ENCODE measurements at places on chromosomes 7 and 10.

- no peaks in the 10 kb centered on the region for H3K4me1 ChIP-seq
- H3K27ac ChIP-seq: no peak overlapping the region
- no peak for DNase-seq
- H3K27me3 ChIP-seq: no peaks in the 10 kb centered on the region
Measured at GRCh38 chr10:20233423-20233822, 417.2 kb downstream of the PLXDC2 start.

DNA sequence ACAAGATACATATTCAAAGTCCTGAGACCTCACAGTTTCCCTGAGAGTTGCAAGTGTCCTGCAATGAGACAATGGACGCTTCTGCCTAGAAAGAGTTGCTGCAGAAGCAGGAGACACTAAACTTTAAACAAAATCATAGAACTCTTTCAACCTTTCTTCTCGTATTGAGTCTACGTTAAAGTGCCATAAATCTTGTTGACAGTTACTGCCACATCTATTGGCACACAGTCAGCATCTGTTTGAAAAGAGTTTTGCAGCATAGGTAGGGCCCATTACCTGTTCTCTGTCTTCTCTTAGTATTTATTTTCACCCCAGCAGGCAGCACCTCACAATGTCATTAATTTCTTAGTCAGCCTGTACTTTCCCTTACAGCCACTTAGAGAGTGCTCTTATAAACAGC lies 335.3 kb upstream of the ETV1 start:
- H3K27ac ChIP-seq: no peak overlapping the region
- no peak for DNase-seq
- no peaks in the 10 kb centered on the region for H3K4me1 ChIP-seq
- H3K36me3 ChIP-seq: no peaks in the 10 kb centered on the region

DNA sequence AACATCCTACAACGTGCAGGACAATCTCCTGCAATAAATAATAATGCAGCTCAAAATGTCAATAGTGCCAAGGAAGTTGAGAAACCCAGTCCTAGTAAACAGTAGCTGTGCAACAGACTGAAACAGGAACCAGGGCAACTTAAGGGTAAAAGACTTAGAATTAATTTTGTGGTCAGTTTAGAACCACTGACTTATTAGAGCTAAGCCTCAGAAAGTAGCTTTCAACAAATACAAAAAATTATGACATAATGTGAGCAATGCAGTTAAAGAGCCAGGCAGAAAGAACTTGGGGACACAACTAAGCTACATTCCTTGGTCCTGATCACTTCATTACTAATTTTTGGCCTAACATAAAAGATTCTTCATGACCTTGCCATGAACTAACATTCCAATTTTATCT lies 195.4 kb downstream of the MACC1 start:
- DNase-seq: no peak
- H3K4me1 ChIP-seq: no peaks in the 10 kb centered on the region
- H3K27ac ChIP-seq: no peak overlapping the region
- H3K4me3 ChIP-seq: no peak overlapping the region
- H3K36me3 ChIP-seq: no peaks in the 10 kb centered on the region
- H3K27me3 ChIP-seq: no peaks in the 10 kb centered on the region

DNA sequence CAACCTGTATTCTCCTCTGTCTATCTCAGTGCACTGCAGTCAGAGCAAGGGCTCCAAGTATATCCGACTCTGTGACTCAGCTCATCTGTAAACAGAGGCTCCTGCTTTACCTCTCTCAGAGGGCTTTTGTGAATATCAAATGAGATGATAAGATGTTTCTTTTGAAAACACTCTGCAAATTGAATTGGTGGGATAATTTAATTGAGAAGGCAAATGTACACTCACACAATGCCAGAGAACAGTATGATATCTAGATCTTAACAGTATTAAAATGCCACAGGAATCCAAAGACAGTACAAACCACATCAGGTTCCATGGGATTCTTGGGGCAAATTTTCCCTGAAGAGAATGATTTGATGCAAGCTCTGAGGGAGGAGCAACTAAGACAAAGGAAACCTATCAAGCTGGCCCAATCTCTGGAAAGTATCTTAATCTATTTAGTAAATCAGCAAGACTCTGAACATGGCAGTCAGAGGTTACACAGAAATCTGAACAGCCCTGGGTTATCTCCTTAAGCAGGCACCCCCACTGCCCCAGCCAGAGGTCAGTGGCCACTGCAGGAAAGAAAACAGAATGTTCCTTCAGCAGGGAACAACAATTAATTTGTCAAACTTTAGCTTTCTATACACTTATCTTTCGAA lies 45.9 kb downstream of the DOCK4 start:
- DNase-seq: no peak
- H3K36me3 ChIP-seq: no peaks in the 10 kb centered on the region
- H3K27ac ChIP-seq: no peak overlapping the region
- no peak overlapping the region for H3K4me3 ChIP-seq
- H3K4me1 ChIP-seq: peaks cover 28% of the 10 kb centered on the region
- H3K27me3 ChIP-seq: no peaks in the 10 kb centered on the region

DNA sequence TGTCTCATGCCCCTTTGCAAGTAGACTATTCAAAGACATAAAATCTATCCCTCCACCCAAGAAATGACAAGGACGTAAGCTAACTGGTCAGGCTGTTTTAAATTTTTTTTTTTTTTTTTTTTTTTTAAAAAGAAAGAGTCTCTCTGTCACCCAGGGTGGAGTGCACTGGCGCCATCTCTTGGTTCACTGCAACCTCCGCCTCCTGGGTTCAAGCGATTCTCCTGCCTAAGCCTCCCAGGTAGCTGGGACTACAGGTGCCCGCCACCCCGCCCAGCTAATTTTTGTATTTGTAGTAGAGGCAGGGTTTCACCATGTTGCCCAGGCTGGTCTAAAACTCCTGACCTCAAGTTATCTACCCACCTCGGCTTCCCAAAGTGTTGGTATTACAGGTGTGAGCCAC lies 11.2 kb downstream of the TRA2A start:
- no peak overlapping the region for H3K27ac ChIP-seq
- DNase-seq: no peak
- H3K4me3 ChIP-seq: no peak overlapping the region

DNA sequence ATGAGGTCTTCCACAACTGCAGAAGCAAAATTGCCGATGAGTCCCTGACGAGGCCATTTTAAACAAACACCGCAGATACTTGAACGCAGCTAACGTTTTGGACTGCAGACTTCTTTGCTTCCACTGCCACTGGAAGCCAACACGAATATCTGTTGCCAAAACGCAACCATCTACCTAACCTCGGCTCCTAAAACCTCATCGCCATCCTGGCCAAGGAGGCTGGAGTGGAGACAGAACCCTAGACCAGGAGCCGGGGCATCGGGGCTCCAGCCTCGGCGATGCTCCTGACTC lies 493 bp downstream of the WDR91 start:
- no peak for DNase-seq
- H3K4me1 ChIP-seq: no peaks in the 10 kb centered on the region
- peak overlapping the region; percentile 76 for H3K27ac ChIP-seq

DNA sequence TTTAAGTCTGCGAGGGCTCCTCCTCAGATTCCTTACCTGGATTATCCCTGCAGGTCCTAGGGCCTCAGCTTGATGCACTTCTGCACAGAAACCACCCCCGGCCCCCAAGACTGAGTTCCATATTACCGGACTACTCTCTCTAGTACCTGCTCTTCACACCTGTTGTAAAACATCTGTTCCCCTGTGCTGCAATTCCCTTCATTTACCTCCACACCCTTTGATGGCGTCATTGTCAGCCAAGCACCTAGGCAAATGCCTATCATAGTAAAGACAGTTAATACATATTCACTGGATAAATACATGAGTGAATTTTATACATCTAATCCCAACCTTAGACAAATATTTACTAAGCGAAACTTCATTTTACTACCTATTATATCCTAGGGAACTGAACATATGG lies 275.5 kb downstream of the PLXDC2 start:
- no peak overlapping the region for H3K27ac ChIP-seq
- no peak overlapping the region for H3K4me3 ChIP-seq
- H3K27me3 ChIP-seq: no peaks in the 10 kb centered on the region
- no peaks in the 10 kb centered on the region for H3K36me3 ChIP-seq
- H3K4me1 ChIP-seq: no peaks in the 10 kb centered on the region

DNA sequence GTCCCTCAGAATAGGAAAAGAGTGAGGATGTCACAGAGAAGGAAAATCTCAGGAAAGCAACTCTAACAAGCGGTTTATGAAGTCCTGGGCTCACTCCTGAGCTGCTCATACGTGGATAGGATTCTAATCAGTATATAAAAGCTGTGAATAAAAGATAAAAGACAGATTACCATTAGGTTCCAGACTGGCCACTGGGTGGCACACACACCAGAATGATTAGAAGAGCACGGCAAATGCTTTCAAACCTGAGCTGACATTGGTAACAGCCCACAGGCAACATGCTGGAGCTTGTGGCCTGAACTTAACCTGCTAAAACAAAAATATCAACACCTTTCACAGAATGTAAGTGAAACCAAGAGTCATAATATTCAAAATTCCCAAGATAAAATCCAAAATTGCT lies 370.8 kb downstream of the GRID1 start:
- H3K36me3 ChIP-seq: no peaks in the 10 kb centered on the region
- H3K4me3 ChIP-seq: no peak overlapping the region
- DNase-seq: no peak
- H3K27me3 ChIP-seq: no peaks in the 10 kb centered on the region
- H3K4me1 ChIP-seq: no peaks in the 10 kb centered on the region

DNA sequence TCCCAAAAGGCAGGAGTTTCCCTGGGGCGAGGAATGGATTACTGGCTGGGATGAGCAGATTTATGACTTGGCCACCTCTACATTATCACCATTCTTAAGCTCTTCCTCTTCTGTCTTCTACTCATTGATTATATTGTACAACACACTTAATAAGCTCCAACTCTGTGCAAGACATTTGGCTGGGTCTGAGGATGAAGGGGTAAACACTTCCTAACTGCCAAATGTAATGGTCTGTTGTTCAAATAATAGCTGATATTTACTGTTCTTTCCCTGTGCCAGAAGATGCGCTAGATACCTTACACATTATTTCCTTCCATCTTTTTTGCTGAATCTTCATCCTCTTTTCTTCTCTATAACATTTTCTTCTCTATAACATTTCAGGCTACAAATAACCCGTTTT lies 11.6 kb downstream of the OR6V1 start:
- H3K36me3 ChIP-seq: no peaks in the 10 kb centered on the region
- no peak overlapping the region for H3K27ac ChIP-seq
- DNase-seq: no peak
- no peaks in the 10 kb centered on the region for H3K27me3 ChIP-seq
- no peak overlapping the region for H3K4me3 ChIP-seq
- no peaks in the 10 kb centered on the region for H3K4me1 ChIP-seq

GRCh38 chr7:29859524-29860185 lies 53.3 kb downstream of the WIPF3 start:
- H3K4me3 ChIP-seq: no peak overlapping the region
- DNase-seq: no peak
- peaks cover 28% of the 10 kb centered on the region for H3K4me1 ChIP-seq
- H3K27me3 ChIP-seq: no peaks in the 10 kb centered on the region
- H3K27ac ChIP-seq: peak overlapping the region; percentile 68

Data from heart left ventricle (tissue), 16 donors.